ENCODE measurements at places on chromosomes 13 and 19.

DNA sequence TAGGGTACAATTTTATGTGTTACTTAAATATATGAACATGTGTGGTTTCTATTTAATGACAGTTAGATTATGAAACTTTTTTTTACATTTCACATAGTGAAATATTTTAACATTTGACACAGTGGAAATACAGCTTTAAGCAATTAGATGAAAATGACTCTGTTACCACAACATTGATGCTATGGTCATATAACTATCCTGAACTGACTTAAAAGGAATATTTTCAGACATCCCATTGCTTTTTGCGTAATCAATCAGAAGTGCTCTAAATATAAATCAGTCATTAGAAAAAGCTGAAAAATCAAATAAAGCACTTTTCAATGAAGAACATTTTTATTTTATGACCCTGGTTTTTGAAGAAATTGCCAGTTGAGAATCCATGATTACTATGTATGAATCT is 80.3 kb downstream of the UFM1 start:
- no peak for DNase-seq

- DNase-seq: no peak
These were observed 9.9 kb downstream of the ZNF586 start for GRCh38 chr19:57779220-57779845.

- DNase-seq: no peak
These were observed 4.8 kb downstream of the B3GLCT start for GRCh38 chr13:31204592-31204991.

DNA sequence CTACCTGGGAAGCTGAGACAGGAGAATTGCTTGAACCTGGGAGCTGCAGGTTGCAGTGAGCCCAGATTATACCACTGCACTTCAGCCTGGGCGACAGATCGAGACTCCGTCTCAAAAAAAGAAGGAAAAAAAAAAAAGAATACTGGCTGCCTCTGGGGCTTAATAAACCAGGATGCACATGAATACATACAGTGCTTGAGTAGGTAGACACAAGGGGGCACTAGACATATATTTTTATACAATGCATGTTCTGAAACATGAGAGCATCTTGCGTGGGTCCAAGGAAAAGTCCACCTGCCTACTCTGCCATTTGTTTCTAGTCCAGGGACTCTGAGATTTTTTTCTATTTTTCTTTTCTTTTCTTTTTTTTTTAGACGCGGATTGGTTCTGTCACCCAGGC is 31.2 kb downstream of the KEAP1 start:
- no peak for DNase-seq

GRCh38 chr19:38532939-38533338 is 84.8 kb downstream of the MAP4K1 start:
- no peak for DNase-seq

DNA sequence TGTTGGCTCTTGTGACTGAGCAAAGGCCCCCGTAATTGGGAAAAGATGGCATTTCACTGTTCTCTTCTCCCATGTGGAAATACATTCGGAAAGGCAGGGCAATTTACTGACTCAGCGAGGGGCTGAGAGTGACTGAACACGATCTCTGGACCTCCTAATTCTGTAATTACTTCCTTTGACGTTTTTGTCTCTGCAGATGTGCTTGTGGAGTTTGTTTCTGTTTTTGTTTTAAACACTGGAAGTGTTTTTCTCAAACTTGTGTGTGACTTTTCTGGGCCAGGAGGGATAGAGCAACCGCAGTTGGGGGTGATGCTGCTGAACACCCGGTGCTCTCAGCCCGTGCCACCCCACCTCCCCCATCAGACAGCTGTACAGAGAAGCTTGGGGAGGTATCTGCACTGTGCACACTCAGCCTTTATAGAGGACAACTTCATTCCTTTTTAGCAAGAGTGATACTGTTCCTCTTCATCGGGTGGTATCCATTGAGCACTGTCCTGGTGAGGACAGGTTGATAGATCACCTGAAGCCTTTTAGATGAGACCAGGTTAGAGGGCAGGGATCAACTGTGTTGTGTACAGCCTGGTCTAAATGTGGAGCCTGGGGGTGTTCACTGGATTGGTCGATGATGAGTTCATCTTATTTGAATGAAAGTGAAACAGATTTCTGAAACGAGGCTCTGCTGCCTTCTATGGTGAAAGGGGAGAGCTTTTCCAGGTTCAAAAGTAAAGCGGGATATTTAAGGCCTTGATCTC is 117.4 kb downstream of the ESD start:
- DNase-seq: no peak

DNA sequence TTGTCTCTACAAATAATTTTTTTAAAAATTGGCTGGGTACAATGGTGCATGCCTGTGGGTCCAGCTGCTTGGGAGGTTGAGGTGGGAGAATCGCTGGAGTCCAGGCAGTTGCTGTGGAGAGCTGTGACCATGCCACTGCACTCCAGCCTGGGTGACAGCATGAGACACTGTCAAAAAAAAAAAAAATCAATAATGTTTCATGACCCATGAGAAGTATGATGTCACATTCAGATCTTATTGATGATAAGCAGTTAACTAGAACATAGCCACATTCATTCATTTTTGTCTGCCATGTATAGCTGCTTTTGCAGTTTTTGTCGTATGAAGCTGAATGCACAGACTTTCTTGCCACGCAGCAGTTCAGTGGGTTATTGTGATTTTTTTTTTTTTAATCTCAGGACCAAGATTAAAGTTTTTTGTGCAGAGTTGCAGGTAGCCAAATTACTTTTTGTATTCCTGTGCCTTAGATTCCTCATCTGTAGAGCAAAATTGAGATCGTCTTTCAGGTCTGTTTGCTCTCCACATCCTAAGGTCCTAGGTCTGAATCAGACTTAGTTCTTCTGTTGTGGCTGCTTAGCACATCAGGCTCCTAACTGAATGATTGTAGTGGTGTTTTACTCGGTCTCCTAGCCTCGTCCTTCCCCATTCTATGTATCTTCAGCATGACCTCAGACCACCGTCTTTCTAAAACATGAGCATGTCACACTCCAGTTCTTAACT is 145.2 kb downstream of the GGACT start:
- DNase-seq: no peak

GRCh38 chr19:30111021-30111855 is 169.2 kb downstream of the URI1 start:
- DNase-seq: no peak

DNA sequence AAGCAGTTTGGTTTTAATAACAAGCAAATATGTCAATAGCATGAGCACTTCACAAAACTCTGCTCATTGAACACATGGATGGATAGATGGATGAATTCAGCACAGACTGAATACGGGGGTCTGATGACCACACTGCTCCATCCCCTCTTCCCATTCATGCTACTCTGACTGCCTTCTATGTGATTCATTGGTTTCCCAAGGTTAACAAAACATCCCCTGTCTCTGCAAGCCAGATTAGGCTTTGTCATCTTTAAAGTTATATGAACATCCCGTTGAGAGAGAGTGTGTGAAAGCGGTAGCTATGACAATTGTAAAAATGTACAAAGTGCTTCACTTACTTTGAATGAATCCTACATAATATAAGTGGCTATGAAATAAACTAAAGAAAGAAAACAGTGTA is 252.5 kb downstream of the OXGR1 start:
- DNase-seq: no peak

DNA sequence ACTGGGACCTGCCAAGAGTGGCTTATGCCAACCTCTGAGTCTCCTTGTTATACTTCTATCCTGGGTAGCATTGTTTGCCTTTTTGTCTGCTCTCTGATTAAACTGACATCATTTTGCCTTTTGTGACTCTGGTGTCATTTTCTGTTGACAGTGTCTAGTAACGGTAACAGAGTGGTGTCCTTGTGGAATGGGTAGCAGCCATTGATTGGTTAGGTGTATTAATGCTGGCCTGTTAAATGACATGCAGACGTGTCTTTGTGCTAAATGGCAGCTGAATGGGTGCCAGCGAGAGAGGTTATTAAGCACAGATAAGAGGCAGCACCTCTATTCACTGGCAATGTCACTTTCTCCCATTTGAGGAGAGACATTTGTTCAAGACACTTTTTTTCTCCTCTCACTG is 1289.4 kb downstream of the PCDH9 start:
- DNase-seq: no peak

DNA sequence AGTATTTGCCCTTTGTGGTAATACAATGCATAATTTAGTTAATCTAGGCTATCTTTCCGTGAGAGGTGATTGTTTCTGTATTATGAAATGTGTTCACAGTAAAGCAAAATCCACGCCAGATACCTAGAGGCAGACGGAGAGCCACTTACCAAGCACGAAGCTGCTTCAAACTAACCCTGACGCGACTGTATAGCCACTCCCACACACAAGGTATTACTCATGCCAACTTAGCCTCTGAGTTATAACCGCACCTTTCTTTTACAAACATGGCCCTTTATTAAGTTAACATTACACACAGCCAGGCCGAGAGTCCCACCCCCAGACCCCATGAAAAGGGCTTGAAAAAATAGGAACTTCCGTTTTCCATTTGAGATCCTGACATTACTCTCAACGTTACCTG is 185.7 kb downstream of the ABCC4 start:
- DNase-seq: no peak

DNA sequence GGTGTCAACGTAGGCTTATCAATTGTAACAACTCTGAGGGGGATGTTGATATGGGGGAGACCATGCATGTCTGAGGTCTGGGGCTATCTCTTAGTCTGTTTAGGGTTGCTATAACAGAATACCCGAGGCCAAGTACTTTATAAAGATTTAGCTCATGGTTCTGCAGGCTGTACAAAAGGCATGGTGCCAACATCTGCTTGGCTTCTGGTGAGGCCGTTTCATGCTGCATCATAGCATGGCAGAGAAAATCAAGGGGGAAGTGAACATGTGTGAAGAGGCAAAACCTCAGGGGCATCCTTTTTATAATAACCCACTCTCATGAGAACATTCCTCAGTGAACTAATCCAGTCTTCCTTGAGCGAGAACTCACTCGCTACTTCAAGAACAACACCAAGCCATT is 353.8 kb downstream of the ENOX1 start:
- no peak for DNase-seq

- peak; percentile 25 for DNase-seq
These were observed 1.7 kb downstream of the PDE4A start for GRCh38 chr19:10422046-10422461.

DNA sequence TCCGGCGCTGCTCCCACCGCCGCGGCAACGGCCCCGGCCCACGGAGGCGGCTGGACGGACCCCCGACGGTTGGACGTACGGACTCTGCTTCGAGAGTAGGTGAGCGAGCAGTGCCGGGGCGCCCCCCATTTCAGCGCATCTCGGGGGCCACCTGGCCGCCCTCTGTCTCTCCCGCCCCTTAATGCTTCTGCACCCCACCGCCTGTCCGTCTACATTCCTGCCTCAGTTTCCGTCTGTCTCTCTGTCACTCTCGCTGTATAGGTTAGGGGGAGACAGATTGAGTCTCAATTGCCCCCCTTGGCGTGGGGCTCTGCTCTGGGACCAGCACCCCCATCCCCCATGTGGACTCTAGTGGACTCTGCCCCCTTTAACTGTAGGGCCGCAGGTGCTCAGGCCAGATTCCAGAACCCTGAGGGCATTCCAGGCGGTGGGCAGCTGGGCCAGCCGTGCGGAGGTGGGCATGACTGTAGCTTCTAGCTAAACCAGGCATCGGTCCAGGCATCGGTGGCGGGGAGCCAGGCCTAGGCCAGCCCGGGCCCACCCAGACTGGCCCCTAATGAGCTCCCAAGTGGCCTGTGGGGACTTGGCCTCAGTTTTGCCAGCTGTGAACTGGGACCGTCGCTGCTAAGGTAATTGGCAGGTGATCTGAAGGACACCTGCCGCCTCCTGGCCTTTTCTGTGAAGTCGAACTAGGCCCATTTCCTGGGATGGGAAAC is 373 bp downstream of the TNFAIP8L1 start:
- DNase-seq: no peak

DNA sequence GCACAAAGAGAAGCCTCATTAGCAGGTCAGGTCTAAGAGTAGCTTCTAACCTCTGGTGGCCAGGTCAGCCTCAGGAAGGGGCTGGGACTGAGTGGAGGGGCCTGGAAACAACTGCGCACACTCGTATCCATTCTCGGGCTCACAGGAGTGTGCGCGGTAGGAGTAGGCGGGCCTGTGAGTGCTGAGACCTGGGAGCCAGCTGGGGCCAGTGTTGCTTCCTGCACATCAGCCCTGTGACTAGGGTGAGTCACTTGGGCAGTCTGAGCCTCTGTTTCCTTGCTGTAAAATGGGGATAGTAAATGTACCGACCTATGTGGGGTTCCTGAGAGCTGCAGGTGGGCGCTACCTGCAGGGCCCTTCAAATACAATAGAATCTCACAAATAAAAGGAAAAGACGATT is 26.9 kb downstream of the SIN3B start:
- DNase-seq: peak; percentile 31

- peak; percentile 28 for DNase-seq
These were observed 10.9 kb downstream of the ZNF653 start for GRCh38 chr19:11494634-11495285.

GRCh38 chr19:49129238-49129583 is 9.9 kb downstream of the PPFIA3 start:
- DNase-seq: peak; percentile 89

DNA sequence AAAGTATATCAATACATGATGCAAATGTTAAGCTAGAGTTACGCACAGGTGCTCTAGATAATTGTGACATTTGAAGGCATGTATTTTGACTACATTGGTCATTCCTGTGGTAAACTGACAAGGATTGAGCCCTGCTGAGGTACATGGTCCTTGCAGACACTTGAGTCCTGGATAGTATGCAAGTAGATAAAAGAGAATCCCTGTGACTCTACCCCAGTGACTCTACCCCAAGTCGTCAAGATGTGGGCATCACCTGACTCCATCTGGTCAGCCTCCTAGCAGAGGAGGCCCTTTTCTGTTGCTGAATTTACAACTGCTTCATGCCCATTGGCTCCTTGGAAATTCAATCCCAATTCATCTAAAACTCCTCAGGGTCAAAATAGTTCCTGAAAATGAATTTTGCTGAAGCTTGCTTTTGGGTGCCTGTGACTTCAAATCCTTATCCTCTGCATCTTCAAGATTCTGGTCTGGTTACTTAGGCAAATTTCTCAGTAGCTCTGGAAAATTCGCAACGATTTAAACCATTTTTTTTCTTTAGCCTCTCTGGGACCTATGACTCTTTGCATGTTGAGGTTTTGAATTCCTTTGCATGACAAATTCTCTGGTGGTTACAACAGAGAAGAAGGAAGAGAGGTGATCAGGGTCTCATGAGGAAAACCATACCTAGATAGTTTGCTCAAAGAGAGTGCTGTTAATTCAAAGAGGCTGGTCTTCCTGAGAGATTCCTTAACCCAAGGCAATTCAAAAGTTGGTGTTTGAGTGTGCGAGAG is 422.1 kb downstream of the FGF9 start:
- no peak for DNase-seq
